ENCODE measurements at places on chromosomes 7 and 10.

GRCh38 chr10:103064956-103065355 lies 128.1 kb downstream of the NT5C2 start:
- no peak for DNase-seq

GRCh38 chr7:157601530-157601929 lies 264.7 kb downstream of the DNAJB6 start:
- no peak for DNase-seq

GRCh38 chr10:26448292-26448691 lies 10.2 kb downstream of the APBB1IP start:
- DNase-seq = no peak

- DNase-seq = no peak
These were observed 406.6 kb downstream of the HTR7 start for GRCh38 chr10:90451283-90451682.

GRCh38 chr10:86224354-86225102 lies 142.1 kb downstream of the GRID1 start:
- no peak for DNase-seq

DNA sequence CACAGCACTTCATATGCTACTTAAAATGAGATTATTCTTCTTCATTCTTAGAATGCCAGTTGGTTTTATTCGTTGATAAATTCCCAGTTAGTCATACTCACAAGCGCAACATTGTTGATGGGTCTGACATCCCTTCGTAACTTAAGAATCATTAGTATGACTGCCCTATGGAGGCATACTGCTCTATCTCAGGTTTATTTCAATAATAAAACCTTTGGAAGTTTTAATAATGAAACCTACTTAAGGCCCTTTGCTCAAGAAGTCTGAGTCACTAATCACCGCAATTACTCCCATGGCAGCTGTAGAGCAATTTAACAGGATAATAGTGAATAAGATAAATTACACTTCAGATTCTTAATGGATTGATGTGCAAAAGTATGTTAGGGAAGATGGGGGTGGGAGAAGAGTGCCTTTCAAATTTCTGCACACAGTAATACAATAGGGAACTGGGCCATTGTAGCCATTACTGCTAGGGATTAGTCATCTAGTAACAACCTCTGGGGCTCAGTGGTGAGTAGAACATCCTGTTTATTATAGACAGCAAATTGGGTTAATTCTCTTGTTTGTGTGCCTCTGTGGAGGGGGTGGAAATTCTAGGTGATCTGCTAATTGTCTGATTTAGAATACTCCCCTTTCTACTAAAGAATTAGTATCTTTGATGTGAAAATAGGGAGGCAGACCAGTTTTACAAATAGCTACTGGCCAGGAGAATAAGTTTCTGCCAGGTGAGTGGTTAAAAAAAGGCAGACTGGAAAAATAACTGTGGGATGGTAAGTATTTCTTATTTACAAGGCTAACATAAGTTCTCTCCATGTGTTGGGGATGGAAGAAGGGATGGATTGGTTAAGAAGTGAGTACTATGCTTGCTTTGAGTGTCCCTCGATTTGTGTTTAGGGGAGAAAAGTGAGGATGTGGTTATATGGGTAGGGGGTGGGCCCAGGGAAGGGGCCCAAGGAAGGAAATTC lies 74.5 kb upstream of the VKORC1L1 start:
- DNase-seq = no peak
